ENCODE measurements at places on chromosomes 3 and 15. TPM values are rescaled to one million over a fixed set of nuclear protein-coding genes. Genes with fewer than 3 reads are reported as not detected.

RBMS3 gene
- total RNA-seq: 58.6 TPM

PTH1R gene
- total RNA-seq: 4.3 TPM

GRCh38 chr15:88747111-88747510 lies 56.1 kb upstream of the ACAN start:
- no peak overlapping the region for H3K27ac ChIP-seq
- no peak for DNase-seq
- peaks cover 9% of the 10 kb centered on the region for H3K4me1 ChIP-seq
- no peak overlapping the region for H3K4me3 ChIP-seq
- H3K36me3 ChIP-seq: no peaks in the 10 kb centered on the region

GRCh38 chr3:109923431-109923830 lies 586.1 kb upstream of the DPPA4 start:
- no peaks in the 10 kb centered on the region for H3K36me3 ChIP-seq
- H3K4me1 ChIP-seq: no peaks in the 10 kb centered on the region
- H3K27me3 ChIP-seq: no peaks in the 10 kb centered on the region
- no peak overlapping the region for H3K4me3 ChIP-seq

GRCh38 chr3:27589795-27590194 lies 105.6 kb upstream of the SLC4A7 start:
- H3K4me3 ChIP-seq: no peak overlapping the region
- H3K36me3 ChIP-seq: no peaks in the 10 kb centered on the region
- no peak for DNase-seq
- H3K27me3 ChIP-seq: no peaks in the 10 kb centered on the region
